Inflammatory macrophage (primary cell): ENCODE measurements at places on chromosomes 13 and 19.

DNA sequence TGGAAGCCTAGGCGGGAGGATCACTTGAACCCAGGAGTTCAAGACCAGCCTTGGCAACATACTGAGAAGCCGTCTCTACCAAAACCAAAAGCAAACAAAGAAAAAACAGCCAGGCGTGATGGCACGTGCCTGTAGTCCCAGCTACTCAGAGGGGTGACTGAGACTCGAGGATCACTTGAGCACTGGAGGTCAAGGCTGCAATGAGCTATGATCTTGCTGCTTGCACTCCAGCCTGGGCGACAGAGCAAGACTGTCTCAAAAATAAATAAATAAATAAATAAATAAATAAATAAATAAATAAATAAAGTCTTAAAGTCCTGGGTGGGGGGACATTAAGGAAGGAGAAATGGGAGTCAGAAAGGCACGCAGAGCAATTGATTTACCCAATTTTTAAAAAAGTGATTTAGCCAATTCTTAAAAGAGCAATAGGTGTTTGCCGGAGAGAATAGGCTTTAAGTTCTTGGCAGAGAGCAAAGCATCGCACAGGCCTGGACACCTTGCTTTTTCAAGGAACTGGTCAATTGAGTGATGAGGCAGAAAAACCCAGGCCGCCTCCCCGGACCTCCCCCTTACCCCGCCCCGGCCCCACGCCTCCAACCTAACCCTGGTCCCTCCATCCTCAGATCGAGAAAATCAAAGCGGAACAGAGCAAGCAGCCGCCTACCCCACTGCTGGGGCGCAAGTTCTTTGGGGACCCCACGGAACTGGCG lies 9.5 kb upstream of the SHKBP1 start:
- DNase-seq = no peak

- no peak for DNase-seq
Observed at GRCh38 chr19:17519967-17520366, 8.5 kb downstream of the PGLS start.

- DNase-seq = peak; percentile 12
Observed at GRCh38 chr19:13872695-13873389, 4.1 kb upstream of the NANOS3 start.

DNA sequence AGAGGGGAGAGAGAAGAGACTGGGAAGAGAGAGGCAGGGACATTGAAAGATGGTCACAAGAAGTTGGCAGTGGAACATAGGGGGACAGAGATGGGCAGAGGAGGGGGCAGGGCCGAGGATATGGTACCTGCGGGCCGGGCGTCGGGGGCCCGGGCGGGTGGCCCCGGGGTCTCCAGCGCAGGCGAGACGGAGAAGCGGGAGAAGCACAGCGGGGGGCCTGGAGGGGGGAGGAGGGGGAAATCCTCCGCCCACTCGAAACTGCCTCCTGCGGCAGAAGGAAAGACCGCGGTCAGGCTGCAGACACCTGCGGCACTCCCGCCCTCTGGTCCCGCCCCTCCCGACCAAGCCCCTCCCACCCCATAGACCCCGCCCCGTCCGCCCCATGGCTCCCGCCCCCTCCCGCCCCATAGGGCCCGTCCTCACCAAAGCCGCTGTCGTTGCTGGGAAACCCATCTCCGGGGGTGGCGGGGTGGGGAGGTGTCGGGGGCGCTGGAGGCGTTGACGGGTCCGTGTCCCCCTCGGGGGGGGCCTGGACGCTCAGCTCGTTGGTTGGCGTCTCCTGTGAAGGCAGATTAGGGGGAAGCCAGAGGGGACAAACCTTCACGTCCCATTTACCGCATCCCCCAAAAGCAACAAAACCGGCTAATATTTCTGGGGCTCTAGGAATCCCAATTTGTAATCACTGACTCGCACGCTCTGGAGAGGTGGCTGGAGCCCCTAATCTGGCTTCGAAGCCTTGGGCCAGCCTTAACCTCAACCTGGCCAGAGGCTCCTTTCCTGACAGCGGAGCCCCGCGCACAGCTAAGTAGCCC lies 20.4 kb downstream of the LMTK3 start:
- DNase-seq = no peak

- DNase-seq = no peak
Observed at GRCh38 chr19:48970139-48970766, 5.1 kb downstream of the FTL start.

GRCh38 chr13:31631071-31631470 lies 108.3 kb upstream of the RXFP2 start:
- DNase-seq = peak; percentile 18

DNA sequence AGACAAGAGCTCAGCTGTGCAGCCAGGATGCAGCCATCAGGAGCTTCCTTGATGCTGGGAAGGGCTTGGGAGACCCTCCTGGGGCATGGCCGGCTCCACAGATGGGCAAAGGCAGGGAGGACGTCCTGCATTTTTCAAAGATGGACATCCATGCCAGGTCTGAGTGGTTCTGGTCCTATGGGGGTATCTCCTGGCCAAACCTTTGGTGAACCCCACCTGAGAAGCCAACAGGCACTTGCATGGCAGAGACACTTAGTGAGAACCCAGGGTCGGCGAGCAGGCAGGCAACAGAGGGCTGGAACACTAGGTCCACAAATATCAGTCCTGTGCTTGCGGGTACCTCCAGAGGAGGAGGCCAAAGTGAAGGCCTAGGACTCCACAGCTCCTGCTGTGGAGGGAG lies 70.0 kb downstream of the KCTD15 start:
- DNase-seq = no peak

DNA sequence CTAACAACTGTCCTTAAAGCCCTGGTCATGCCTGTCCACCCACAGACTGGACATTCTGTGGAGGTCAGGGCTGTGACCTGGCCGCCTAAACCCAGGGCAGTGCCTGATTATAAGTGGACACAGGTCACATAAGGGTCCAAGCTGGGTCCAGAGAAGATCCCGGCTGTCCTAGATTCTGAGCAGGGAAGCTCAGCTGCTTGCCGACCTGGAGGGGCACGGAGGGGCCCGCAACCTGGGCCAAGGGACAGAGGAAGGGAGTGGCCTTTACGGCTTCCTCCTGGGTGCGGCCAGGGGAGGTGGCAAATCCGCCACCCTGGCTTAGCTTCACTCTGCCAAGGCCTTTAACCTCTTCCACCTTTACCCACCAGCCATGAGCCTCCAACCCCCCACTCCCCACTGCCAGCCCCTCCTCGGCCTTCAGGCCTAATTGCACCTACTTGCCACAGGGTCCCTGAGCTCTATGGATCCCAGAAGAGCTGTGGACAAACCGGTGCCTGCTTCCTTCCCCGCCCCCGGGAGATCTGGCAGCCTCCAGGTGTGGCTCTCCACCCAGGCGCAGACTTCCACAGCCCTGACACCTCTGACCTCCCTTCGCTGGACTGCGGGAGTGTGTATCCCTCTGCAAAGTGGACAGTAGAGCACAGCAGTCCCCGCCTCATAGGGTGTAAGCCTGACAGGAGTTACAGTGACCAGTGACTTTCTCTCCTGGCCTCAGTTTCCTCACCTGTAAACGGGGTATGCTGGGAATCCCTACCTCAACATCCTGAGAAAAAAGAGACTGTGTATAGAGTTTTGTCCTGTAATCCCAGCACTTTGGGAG lies 1.7 kb downstream of the CD320 start:
- DNase-seq = no peak

- no peak for DNase-seq
Observed at GRCh38 chr19:9065457-9066014, 21.3 kb upstream of the OR1M1 start.

GRCh38 chr19:19687090-19687489 lies 18.5 kb downstream of the ZNF101 start:
- no peak for DNase-seq

DNA sequence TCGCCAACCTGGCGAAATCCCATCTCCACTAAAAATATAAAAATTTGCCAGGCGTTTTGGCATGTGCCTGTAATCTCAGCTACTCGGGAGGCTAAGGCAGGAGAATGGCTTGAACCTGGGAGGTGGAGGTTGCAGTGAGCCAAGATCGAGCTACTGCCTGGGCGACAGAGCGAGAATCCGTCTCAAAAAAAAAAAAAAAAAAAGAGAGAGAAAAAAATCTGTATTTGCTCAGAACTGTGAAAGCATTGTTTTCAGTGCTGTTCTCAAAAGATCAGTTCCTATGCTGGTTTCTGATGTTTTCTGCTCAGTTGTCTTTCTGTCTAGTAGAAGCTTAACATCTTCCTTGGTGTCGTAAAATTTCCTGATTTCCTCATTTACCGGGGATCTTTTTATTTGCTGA lies 2.5 kb downstream of the SF3A2 start:
- peak; percentile 22 for DNase-seq

GRCh38 chr19:15618321-15618720 lies 3.3 kb downstream of the CYP4F8 start:
- DNase-seq = no peak
